Activated CD4-positive, CD25-positive, alpha-beta regulatory T cell (primary cell): ENCODE measurements at places on chromosomes 12 and 14.

- no peak for DNase-seq
These were observed 914.7 kb downstream of the NRXN3 start for GRCh38 chr14:79084861-79085260.

DNA sequence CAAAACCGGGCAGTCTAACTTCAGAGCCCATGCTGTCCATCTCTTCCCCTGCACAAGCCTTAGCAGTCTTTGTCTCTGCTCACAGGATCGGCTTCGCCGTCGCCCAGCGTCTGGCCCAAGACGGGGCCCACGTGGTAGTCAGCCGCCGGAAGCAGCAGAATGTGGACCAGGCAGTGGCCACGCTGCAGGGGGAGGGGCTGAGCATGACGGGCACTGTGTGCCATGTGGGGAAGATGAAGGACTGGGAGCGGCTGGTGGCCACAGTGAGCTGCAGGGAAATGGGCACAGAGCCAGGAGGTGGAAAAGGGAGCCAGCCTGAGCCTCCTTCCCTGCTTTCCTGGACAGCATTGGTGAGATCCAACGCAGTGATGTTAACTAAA lies 14.2 kb upstream of the CARMIL3 start:
- no peak for DNase-seq

DNA sequence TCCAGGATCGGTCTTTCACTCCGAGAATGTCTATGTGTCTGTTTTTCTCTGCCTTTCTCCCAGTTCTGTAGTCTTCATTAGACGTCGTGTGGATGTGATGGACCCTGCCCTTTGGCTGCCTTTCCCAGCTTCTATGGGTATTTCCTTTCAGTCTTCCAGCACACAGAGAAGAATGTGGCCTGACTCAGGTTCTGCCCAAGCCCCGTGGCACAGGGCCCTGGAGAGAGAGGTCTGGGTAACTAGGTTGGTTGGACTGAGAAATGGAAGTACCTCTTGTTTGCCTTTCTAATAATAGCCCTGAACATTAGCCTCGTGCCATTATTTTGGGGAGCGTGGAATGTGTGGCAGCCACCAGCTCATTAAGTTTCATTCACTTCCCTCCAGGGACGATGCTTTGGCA lies 3.8 kb downstream of the FOXJ2 start:
- DNase-seq: no peak

- DNase-seq: no peak
These were observed 2.7 kb downstream of the APOLD1 start for GRCh38 chr12:12788131-12788530.

GRCh38 chr12:95874452-95874851 lies 15.7 kb downstream of the SNRPF start:
- DNase-seq: no peak

GRCh38 chr12:107469011-107469410 lies 216.6 kb upstream of the PWP1 start:
- DNase-seq: no peak

DNA sequence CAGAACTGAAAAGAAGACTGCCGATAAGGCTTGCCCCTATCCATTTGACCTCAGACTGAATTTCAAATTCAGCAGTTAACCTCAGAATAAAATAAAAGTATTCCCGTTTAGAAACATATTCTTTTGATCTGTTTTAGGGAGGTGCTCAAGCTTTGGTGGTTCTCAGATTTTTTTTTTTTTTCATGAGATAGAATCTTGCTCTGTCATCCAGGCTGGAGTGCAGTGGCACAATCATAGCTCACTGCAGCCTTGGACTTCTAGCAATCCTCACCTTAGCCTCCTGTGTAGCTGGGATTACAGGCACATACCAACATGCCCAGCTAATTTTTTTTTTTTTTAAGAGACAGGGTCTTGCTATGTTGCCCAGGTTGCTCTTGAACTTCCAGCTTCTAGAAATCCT lies 15.5 kb downstream of the AEBP2 start:
- DNase-seq: no peak

DNA sequence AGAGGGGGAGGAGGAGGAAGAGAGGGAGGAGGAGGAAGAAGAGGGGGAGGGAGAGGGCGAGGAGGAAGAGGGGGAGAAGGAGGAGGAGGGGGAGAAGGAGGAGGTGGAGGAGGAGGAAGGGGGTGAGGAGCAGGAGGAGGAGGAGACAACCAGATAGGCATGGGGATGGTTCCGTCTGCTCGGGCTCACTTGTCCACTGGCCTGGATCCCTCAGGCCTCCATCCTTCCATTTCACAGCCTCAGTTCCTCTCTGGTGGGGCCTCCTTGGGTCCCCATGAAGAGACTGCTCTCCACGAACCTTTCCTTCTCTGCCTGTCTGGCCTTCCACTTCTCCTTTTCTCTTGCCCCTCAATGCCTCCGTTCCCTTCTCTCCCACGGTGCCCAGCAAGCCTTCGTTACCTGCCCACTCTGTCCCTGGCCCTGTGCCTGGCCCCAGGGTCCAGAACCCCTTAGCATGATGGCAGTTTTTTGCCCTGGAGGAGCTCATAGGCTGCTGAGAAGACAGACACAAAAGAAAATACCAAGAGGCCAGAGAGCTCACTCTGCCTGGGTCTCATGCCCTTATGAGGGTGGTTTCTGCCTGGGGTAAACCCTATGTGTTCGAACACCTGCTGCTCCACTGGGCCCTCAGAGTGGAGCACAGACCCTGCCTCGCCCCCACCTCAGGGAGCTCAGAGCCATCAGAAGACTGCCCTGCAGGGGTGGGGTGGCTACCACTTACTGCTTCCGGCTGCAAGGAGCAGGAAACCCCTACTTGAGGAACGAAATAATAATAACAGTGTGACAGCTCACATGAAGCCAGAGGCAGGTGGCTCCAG lies 11.7 kb upstream of the CACNA2D4 start:
- DNase-seq: no peak

DNA sequence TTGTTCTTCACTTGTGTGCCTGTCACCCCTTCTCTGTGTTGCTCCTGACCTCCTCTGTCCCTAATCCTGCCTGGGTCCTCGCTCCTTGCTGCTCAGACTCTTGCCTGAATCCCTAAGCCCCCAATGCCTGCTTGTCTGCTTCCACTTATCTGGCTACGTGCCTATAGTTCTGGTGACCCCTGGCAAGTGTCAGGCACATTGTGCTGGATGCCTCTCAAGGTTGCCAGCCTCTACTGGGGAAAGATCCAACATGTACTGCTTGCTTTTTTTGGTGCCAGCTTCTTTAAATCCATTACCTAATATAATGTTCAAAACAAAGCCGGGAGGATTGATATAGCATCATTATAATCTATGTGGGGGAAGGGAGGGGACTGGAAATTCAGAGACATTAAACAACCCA lies 448.0 kb upstream of the CCDC196 start:
- DNase-seq: no peak

- DNase-seq: no peak
These were observed 27.6 kb upstream of the PPP1R13B start for GRCh38 chr14:103875010-103875409.

- DNase-seq: no peak
These were observed 112.1 kb downstream of the SLC35F4 start for GRCh38 chr14:57753821-57754220.

DNA sequence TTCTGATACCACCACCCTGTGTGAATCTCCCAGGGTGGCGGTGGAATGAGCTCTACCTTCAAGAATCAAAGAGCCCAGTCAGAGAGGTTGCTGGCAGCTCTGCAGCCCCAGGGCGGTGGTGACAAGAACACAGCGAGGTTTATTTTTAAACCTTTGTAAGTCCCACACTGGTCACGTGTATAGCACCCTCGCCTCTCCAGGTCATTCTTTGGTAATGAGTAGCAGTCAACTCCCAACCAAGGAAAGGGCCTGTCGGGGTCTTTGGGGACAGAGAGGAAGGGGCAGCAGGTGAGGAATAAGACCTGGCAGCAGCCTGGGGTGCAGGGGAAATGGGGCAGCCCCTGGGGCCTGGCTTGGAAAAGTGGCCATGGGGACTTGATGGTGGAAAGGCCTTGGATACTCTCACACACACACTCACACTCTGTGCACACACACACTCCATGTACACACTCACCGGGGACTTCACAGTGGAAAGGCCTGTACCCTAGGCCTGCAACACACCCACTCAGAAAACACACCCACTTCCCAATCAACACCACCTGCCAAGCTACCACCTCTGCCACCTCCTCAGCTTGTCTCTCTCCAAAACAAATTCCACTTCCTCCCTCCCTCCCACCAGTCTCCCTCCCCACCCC lies 178.6 kb downstream of the DPF3 start:
- no peak for DNase-seq

DNA sequence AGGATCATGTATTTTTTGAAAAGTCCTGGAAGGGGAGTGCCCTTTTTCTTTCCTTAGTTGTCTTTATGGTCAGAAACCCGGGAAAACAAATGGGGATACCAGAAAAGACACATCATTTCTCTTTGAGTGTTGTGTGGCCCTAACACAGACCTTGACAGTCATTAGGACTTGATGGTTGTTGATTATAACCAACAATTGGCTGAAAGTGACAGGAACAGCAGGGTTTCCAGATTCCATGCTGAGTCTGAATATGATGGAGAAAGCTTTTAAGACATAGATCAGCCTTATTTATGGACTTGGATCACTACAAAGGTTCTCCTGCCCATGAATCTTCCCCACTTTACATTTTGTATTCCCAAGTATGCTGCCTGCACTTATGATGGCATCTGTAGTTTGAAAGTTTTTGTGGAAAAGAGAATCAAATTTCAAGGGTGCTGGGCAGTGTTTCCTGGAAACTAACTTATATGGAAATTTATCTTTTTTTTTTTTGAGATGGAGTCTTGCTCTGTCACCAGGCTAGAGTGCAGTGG lies 30.4 kb downstream of the POLR3B start:
- no peak for DNase-seq

- no peak for DNase-seq
These were observed 163.6 kb downstream of the RIMBP2 start for GRCh38 chr12:130552483-130552996.

DNA sequence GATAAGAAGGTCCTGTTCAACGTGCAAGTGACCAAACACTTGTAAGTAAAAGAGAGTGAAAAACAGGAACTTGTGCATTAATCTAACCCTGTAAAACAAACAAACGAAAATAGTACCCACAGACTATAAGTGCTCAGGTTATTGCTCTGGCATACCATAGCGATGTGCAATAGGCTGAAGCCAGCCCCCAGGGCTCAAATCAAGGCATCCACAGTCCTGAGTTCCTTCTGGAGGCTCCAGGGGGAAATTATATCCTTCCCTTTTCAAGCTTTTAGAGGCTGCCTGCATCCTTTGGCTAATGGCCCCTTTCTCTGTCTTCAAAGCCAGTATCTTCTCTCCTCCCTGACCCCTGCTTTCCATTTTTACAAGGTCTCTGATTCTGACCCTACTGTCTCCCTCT lies 8.1 kb upstream of the CMAS start:
- no peak for DNase-seq

DNA sequence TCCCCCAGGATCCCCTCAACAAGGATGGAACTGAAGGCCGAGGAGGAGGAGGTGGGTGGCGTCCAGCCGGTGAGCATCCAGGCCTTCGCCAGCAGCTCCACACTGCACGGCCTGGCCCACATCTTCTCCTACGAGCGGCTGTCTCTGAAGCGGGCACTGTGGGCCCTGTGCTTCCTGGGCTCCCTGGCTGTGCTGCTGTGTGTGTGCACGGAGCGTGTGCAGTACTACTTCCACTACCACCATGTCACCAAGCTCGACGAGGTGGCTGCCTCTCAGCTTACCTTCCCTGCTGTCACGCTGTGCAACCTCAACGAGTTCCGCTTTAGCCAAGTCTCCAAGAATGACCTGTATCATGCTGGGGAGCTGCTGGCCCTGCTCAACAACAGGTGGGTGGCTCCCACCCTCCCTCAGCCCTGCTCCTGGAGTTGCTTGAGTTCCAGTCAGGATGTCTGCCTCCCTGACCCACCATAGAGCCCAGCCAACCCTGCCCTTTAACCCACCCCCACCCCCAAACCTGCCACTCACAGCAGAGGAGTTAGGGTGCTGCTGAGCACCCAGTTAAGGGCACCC lies 1.4 kb downstream of the ASIC1 start:
- no peak for DNase-seq

DNA sequence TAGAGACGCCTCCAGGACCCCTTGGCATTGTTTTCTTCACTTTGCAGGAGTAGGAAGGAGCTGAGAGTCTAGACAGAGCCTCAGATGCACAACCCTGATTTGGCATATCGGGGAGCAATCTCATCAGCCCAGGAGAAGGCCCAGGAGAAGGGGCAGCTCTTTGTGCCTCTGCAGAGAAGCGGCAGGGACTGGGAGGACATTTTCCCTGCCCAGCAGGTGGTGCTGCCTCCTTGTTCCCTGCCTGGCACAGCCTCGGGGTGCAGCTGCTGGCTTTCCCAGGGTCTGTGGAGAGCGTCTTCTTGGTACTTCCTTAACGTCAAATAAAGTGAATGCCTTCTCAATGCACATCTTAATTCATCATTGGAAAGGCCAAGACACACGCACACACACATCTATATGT lies 419.5 kb downstream of the TMEM121 start:
- DNase-seq: no peak

DNA sequence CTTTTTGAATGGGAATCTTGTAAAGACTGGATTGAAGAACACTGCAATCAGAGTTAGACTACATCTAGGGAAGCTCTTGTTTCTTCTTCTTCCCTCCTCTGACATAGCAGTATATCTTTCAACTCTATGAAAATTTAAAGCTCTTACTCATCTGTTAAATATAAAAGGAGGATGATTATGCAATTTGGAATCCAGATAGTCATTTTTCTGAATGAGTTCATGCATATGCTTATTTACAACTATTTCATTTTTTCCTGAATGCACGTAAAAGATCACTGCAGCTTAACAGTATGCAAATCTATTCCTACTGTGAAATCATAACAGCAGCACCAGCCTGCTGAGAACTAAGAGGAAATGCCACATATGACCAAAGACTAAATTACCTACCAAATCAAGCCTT lies 133.5 kb upstream of the TMCC3 start:
- no peak for DNase-seq

DNA sequence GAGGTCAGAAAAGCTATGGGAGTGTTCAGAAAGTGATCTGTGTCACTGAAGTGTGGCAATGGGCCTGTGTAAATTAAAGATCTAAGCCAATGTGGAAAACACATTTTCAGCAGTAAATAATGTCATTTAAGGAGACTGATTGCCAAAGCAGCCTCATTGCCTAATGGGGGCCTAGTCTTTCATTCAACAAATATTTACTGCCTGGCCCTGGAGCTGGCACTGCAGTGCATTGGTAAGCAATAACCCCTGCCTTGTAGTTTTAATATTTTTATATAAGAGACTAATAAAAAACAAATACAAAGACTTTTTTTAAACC lies 326.6 kb downstream of the BTG1 start:
- DNase-seq: no peak

DNA sequence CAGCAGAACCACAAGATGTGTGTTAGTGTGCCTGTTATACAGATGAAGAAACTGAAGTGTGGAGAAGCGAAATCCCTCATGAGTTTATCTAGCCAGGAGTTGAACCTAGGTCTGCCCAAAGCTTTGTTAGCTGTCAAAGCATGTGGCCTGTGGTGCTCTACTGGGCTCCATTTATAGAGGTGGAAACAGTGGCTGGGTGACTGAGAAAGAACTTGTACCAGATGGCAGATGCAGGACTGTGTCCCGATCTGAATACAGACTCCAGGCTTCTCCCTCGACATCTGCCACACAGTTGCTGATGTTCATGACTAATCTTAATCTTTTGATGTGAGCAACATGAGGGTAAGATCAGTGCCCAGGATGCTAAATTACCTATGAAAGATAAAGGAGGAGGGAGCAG lies 89.1 kb downstream of the C12orf75 start:
- no peak for DNase-seq
